Stimulated activated CD8-positive, alpha-beta memory T cell treated with anti-CD3 and anti-CD28 coated beads, Interleukin-4, amount 100 ng/mL, for 4 hours (primary cell): ENCODE measurements at places on chromosomes 3 and 15.

DNA sequence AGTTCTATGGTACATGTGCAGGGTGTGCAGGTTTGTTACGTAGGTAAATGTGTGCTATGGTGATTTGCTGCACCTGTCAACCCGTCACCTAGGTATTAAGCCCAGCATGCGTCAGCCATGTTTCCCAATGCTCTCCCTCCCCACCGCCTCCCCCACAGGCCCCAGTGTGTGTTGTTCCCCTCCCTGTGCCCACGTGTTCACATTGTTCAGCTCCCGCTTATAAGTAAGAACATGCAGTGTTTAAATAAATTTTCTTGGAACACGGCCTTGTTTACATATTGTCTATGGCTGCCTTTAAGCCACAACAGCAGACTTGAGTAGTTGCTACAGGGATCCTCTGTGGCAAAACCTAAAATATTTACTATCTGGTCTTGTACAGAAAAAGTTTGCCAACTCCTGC, 41.3 kb upstream of the CORO2B start:
- DNase-seq, result no peak

GRCh38 chr3:137065381-137065780, 107.6 kb downstream of the IL20RB start:
- DNase-seq, result no peak

GRCh38 chr3:71102111-71102983, 481.2 kb downstream of the FOXP1 start:
- DNase-seq, result no peak

DNA sequence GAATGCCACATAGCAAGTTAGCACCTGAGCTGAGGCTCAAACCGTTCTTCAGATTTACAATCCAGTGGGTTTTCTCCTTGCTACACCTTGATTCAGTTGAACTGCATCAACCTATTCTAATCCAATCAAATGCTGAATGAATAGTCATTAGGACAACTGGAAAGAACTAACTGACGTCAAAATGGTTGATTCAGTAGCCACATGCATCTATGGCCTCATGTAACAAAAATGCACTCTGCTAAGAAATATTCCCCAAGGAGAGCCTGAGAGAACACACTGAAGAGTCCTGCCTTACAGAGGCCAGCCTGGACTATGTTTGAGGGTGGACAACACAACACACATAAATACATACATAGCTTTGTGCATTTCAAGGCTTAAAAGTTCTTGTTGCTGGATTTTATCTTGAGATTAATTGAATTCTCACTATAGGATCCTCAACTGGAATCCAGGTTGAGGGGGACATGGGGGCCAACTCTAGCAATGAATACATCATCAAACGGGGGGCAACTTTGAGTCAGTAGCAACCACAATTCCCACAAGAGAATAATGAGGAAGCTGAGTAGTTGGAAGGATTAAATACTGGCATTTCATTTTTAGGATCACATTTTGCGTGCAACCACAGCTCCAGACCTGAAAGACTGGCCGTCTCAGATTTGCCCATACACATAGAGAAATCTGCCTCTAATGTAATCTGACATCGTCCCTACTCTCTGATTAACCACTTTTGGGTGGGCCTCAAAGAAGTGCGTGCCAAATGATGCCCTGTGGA, 280.2 kb upstream of the ICE2 start:
- DNase-seq, result no peak
